Activated naive CD8-positive, alpha-beta T cell treated with anti-CD3 and anti-CD28 coated beads for 36 hours (primary cell): ENCODE measurements at places on chromosomes 3 and 15. TPM values are rescaled to one million over a fixed set of nuclear protein-coding genes. Genes with fewer than 3 reads are reported as not detected.

- no peak overlapping the region for H3K27ac ChIP-seq
- H3K36me3 ChIP-seq: no peaks in the 10 kb centered on the region
- peaks cover 14% of the 10 kb centered on the region for H3K4me1 ChIP-seq
- DNase-seq: no peak
- no peak overlapping the region for H3K4me3 ChIP-seq
- no peaks in the 10 kb centered on the region for H3K27me3 ChIP-seq
These were observed 11.3 kb downstream of the SEMA4B start for GRCh38 chr15:90212221-90213098.

GRCh38 chr3:172193436-172193835 lies 154.1 kb downstream of the FNDC3B start:
- no peak overlapping the region for H3K27ac ChIP-seq
- H3K36me3 ChIP-seq: peaks cover 7% of the 10 kb centered on the region
- peaks cover 10% of the 10 kb centered on the region for H3K4me1 ChIP-seq
- H3K27me3 ChIP-seq: no peaks in the 10 kb centered on the region
- no peak overlapping the region for H3K4me3 ChIP-seq

DNA sequence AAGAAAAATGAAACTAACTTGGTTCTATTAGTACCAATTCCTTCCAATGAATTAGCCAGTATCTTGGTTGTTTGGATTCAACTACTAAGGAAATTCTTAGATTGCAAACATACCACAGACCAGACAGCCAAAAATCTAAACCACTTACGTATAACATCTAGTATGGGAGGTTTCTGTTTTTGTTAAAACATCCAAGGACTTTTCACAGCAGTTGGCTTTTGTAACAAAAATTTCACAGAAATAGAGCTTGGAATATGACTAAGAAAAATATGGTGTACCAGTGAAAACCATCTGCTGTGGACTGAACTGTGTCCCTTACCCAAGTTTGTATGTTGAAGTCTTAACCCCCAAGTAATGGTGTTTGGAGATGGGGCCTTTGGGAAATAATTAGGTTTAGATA lies 199.2 kb downstream of the OTOL1 start:
- no peak overlapping the region for H3K4me3 ChIP-seq
- H3K27ac ChIP-seq: no peak overlapping the region
- no peaks in the 10 kb centered on the region for H3K36me3 ChIP-seq
- no peaks in the 10 kb centered on the region for H3K4me1 ChIP-seq
- H3K27me3 ChIP-seq: no peaks in the 10 kb centered on the region
- DNase-seq: no peak

GRCh38 chr3:41575724-41576123 lies 376.4 kb downstream of the CTNNB1 start:
- H3K27me3 ChIP-seq: no peaks in the 10 kb centered on the region
- peaks cover 4% of the 10 kb centered on the region for H3K36me3 ChIP-seq
- no peak overlapping the region for H3K4me3 ChIP-seq
- no peak overlapping the region for H3K27ac ChIP-seq

SAMD7 gene
- not detected for total RNA-seq

DNA sequence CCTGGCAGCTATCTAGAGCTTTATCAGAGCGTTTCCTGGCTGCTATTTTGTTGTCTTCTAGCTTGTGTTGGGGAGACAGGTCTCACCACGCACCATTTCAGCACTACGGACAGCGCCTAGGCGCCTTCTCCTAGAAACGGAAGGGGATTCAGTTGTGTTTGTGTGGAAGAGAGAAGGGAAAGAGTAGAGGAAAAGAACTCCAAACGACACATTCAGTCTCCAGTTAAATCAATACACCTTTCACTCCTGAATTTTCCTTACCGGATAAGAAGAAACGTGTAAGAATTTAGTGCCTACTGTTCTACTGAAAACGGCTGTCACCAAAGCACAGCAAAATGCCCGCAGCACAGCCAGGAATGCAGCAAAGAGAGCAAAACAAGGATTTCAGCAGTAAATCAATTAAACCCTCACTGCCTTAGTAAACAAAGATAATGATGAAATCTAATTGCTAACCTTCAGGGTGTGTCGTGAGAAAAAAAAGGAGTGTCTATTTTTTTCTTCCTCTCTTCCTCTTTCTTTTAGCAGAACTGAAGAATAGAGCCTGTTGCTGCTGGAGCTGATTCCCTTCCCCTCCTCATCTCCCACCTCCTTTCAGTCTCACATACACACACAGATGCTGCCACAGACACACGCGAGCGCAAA lies 412 bp upstream of the CTXN2 start:
- peaks cover 62% of the 10 kb centered on the region for H3K27me3 ChIP-seq
- H3K4me1 ChIP-seq: peaks cover 4% of the 10 kb centered on the region
- DNase-seq: peak; percentile 30
